ENCODE measurements at places on chromosomes 3 and 15.

DNA sequence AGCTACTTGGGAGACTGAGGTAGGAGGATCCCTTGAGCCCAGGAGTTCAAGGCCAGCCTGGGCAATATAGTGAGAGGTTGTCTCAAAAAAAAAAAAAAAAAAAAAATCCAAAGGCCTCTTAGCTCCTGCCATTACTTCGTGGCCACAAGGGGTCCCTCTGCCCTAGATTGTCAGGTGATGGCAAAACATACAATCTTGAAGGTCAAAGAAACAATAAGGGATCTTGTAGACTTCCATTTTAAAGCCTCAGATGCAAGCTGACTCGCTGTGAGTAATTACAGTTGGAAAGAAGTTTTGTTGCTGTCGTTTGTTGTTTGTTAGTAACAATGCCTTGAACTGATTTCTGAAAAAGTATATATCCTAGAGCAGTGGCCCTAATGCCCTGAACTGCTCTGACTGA lies 55.9 kb upstream of the PLCL2 start:
- DNase-seq, result peak; percentile 60

GRCh38 chr3:161355508-161355907 lies 15.8 kb downstream of the SPTSSB start:
- no peak for DNase-seq

DNA sequence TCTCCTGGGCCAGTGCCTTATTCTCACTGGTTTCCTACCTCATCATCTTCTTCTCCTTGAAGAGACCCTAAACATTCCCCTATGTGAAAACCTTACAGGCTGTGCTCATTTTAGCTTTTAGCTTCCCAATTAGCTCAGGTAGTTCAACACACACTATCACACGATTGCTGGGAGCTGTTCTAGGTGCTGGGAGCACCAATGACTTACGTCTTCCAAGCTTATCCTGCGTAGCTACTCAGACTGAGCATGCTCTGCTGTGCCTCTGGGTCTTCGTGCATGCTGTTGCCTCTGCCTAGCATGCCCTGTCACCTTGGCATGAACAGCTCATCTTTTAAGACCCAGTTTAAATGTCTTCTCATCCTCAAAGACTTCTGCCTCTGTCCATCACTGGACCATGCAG lies 55.7 kb upstream of the APEH start:
- DNase-seq, result no peak

- DNase-seq, result no peak
Observed at GRCh38 chr3:108097322-108098002, 6.6 kb upstream of the CD47 start.

DNA sequence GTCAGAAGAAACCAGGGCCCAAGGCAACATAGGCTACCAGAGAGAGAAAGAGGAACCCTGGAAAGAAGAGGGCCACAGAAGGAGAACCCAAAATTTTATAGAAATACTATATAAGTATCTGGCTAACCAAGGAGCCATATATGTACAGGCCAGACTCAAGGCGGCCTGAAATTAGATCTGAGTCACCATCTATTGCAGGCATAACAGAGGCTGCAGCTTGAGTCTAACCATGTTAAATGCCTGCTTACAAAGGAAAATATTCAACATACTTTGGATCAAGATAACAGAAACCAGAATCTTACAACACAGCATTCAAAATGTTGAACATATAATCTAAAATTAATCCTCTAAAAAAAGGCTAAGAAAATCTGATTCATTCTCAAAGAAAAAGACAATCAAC lies 23.1 kb downstream of the IGSF11 start:
- no peak for DNase-seq

All from EH (cell line).